ENCODE measurements at places on chromosomes 12 and 14.

GRCh38 chr14:42665083-42665482 lies 1058.4 kb downstream of the LRFN5 start:
- no peak for DNase-seq

DNA sequence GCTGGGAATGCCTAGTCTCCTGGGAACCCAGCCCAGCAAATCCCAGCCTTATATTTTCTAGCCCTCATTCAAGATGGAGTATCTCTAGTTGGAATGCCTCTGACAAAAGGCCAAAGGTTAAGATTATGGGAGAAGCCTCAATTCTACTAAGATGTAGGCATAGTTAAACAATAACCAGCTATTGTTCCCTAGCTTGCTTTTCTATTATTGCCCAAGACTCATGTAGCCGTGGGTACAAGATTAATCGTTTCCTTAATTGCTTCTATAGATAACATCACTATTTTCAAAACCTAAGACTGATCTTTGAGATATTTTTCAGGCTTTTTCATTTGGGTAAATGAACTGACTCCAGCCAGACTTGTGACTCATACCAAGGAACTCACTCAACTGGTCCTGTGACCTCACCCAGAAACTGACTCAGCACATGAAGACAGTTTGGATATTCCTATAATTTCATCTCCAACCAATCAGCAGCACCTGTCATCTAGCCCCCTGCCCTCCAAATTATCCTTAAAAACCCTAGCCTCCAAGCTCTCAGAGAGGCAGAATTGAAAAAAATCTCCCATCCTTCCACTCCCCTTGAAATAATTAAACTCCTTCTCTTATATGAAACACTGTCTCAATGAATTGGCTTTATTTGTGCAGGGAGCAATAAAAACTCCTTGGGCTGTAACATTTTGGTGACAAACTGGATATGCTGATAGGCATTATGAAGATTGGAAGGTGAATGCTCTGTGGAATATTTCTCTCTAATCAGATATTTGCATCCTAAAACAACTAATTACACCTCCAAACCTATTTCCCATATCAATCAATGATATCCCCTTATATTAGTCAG lies 589.0 kb downstream of the C12orf50 start:
- DNase-seq = no peak

DNA sequence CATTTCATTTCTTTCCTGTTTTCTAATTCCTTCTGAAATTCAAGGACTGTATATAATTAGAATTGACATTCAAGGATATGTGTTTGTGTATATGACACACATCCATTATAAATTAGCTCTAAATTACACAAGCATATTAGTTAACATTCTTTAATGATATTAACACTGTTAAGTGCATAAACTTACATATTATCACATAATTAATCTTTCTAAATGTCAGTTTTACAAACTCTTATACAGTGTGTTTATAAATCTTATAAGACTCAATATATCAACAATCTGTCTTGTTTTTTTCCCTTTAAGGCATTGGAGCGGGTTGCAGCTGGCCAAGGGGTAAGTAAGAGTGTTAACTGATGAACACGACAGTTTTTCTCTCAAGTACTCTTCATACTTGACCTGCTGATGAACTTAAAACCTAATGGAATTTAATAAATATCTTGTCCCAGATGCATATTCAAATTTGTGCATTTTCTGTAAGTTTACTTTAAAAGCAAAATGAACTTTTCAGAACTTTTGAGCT lies 76.1 kb downstream of the METTL25 start:
- DNase-seq = no peak

DNA sequence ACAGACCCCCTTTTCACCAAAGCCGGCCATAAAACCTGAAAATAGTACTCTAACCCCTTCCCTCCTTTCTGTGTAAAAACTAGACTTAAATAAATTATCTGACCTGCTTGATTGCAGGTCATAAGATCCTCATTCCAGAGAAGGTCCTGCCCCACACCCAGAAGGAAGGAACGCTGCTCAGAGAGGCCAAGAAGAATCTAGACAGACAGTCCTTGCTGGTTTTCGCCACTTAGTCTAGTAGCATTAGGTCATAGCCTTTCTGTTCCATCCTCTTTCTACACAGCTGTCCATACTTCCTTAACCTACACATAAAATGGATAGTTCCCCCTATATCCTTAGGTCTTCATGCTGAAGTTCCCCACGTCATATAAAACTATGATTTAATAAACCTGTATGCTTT lies 83.7 kb upstream of the IGF1 start:
- no peak for DNase-seq

GRCh38 chr14:67480011-67480410 lies 8.5 kb downstream of the TMEM229B start:
- DNase-seq = no peak

DNA sequence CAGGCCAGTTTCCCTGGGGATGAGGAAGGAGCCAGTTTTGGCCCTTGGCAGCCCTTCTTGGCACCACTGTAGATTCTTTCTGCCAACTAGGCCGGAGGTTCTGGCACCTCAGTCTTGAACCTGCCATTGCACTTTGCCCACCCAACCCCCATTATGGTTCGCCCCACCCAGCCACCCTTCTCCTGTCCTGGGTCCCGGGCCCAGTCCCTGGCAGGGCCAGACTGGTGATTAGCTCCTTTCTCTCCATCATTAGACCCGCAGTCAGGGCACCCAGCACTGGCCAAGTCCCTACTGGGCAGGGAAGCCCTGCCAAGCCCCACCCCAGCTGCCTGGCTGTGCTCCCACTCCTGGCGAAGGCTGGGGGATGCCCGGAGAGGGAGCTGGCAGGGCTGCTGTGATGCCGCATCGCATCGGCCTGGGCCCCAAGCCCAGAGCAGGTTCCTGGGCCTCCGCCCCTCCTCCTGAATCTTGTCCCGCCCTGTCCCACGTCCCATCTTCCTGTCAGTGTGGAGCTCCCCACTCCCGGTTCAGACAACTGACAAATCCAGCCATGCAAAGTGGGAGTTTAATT lies 9.8 kb downstream of the FAM222A start:
- DNase-seq = peak; percentile 85

DNA sequence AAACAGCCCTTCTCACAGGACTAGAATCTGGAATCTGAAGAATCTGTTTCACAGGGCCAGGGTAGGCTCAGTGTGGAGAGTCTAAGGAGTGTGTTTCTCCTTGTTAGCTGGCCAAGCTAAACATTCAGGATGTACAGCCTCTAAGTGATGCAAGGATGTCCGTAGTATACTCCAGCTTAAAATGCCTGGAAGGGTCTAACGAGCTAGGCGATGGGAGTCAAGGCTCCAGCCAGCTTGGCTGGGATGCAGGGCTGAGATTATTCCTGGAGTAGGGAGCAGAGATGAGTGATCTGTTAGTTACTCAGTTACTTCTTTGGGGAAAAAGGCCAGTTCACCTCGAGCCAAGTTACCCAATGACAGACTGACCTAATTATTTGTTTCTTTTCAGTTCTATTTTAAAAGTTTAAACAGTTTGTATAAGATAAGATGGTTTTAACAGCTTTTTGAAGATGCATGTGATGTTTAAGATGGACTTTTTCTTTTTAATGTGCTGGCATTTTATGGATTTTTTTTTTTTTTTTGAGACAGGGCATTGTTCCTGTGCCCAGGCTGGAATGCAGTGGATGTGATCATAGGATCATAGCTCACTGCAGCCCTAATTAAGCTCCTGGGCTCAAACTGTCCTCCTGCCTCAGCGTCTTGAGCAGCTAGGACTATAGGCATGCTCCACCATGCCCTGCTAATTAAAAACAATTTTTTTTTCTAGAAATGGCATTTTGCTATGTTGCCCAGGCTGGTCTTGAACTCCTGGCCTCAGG lies 41.1 kb downstream of the SYNE2 start:
- no peak for DNase-seq

- DNase-seq = no peak
Observed at GRCh38 chr14:104805326-104805678, 4.4 kb downstream of the ZBTB42 start.

GRCh38 chr12:102396276-102396675 lies 84.1 kb downstream of the IGF1 start:
- no peak for DNase-seq

GRCh38 chr12:52622349-52622748 lies 4.0 kb upstream of the KRT73 start:
- no peak for DNase-seq

GRCh38 chr12:68042212-68042699 lies 53.0 kb downstream of the IFNG-AS1 start:
- no peak for DNase-seq

GRCh38 chr14:72610831-72611200 lies 283.1 kb downstream of the DPF3 start:
- DNase-seq = no peak

DNA sequence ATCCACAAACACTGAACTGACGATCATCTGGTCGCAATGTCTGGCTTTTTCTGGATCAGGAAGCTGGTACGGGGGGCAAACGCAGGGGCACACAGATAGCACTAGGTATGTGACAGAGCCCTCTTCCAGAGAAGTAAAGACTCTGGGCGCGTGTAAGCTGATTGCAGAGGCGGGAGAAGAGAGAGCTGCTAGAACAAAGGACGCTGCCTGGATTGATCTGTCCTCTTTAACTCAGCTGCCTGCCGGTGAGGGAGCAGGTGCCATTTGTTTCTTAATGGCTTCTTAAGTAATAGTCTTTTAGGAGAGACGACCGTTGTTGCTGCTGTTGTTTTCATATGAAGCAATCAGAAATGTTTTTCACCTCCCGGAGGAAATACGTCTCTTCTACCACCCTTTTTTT lies 77.3 kb downstream of the GLT1D1 start:
- DNase-seq = no peak

DNA sequence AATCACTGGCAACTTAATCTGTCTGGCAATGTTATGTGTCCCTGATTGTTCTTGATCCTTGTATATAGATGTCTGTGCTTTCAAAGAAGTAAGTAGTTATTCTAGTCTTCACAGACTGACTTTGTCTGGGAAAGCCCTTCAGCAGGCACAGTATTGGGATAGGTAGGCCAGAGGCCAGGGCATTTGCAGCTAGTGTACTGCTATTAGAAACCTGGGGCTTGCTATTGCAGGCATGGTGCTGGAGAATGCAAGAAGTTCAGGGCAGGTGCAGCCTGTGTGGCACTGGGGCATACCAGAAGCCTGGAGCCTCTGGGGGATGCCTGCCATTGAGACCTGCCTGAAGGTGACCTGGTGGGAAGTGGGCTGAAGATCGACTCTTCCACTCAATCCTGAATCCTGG lies 96.3 kb downstream of the TMTC3 start:
- no peak for DNase-seq
